EH (cell line): ENCODE measurements at places on chromosomes 5 and 9.
A peak's percentile ranks its signal among the peaks of the same experiment; 100 is the strongest.

DNA sequence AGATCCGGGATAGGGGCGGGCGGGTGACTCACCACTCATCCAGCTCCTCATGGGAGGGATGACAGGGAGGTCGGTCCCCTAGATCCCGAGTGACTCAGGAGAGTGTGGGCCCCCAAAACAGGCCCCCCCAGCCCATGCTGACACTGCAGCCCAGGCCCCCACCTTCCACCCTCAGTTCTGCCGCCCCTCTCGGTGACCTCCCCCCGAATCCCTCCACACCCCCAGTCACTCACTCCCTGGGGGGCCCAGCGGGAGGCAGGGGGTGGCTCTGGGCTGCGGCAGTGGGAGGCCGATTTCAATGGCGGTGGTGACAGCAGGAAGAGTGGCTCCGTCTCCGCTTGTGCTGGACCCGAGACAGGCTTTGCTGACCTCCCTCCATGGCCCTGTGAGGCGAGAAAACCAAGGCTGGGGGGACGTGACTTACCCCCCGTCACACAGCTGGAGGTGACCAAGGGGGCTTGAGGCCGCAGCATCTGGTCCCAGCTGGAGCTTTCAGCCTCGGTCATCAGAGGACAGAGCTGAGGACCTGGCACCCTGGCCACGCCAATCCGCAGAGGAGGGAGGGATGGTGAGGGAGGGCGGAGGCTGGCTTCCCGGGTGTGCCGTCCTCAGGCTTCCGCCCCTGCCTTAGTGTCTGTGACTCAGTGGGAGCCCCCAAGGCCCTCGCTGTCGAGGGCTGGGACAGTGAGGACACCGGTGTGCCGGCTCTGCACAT lies 9.0 kb downstream of the GPSM1 start:
- peak; percentile 63 for DNase-seq

DNA sequence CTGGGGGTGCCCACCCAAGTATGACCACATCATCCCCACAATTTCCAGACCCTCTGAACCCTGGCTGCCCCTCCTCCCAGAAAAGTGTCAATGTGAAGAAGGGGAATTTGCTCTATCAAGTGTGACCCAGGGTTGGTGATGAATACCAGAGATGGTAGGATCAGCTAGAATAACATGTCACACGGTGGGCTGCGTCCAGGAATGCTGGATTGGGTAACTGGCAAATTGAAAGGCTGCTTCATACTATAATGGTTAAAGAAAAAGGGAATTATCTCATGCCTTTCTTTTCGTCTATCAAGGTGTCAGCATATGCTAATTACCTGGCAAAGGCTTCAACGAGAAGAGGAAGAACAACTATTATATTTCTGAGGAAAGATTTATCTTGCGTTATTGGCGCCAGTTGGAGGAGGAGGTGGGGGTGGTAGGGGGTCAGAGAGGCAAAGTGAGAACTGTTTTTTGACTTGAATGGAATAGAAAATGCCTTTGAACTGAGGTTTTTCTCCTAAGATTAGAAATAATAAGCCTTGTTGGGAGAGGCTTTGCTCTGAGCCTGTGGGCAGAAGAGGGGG lies 27.8 kb upstream of the ARAP3 start:
- no peak for DNase-seq

DNA sequence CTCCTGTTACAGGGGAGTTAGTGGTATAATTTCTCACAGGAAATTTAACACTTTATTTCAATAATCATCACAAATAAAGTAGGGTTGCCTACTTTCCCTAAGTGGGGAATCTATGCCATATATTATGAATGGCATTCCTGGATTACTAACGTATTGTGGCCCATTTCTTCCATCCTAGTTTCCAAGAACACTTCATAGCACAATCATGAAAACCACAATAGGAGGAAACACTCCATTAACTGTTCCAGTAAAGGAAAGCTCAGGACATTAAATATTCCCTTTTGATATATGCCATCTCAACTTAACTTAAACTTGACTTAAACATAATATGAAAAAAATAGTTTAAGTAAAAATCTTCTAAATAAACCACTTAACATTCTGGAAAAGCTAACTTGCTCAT lies 2.1 kb downstream of the CPLANE1 start:
- DNase-seq = peak; percentile 6

- no peak for DNase-seq
Observed at GRCh38 chr9:77257275-77257674, 79.9 kb downstream of the VPS13A start.

- DNase-seq = no peak
Observed at GRCh38 chr9:133980864-133981588, 11.1 kb downstream of the VAV2 start.

DNA sequence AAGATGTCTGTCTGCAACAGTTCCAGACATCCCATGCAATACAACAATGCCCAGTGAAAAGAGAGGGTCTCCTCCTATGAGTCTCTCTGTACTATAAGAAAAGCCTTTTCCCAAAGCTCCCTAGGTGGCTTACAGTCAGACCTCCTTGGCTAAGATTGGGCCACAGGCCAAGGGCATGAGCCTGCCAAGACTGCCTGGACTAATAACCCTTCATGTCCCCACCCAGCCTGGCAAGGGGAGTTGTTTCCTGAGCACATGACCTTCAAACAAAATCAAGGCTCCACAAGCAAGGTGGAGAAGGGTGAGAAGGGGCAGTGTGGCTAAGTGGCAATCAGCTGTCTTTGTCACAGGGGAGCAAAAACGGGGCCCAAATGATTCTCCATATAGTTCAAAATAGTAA lies 75.6 kb upstream of the ZSWIM6 start:
- no peak for DNase-seq

DNA sequence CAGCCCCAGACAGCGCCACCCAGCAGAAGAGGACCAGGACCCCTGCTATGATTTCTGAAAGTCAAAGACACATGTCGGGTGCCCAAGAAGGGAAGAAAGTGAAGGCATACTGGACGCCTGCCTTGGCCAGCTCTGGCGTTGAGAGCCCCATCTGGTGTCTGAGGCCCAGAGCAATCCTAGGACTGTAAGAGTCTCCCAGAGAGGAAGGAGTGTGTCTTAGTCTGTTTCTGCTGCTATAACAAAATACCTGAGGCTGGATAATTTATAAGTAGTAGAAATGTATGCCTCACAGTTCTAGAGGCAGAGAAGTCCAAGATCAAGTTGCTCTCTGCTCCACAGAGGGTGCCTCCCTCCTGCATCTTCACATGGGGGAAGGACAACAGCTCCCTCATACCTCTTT lies 10.8 kb downstream of the RASGEF1C start:
- DNase-seq = no peak

DNA sequence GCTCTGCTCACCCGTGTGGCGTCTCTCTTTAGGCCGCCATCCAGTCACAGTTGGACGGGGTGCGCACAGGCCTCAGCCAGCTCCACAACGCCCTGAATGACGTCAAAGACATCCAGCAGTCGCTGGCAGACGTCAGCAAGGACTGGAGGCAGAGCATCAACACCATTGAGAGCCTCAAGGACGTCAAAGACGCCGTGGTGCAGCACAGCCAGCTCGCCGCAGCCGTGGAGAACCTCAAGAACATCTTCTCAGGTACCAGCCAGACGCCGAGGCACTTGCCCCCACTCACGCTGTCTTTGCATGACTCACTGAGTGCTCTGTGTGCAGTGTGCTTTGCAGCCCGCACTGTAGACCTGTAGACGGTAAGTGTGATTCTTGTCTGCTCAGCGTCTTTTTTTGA lies 4.5 kb downstream of the EXOC3 start:
- no peak for DNase-seq

DNA sequence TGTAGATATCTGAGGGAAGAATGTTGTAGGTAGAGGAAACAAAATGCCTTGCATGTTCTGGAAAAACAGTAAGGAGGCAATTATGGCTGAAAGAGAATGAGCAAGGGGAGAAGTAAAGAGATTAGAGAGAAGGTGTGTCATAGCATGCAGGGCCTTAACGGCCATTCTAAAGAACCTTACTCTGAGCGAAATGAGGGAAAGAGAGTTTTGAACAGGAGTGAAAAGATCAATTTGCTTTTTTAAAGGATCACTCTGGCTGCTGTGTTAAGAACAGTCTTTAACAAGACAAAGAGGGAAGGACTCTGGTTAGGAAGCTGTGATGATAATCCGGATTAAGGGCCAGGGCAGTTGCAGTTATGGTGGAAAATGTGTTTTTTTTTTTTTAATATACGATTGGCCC lies 22.6 kb downstream of the PTBP3 start:
- DNase-seq = no peak

DNA sequence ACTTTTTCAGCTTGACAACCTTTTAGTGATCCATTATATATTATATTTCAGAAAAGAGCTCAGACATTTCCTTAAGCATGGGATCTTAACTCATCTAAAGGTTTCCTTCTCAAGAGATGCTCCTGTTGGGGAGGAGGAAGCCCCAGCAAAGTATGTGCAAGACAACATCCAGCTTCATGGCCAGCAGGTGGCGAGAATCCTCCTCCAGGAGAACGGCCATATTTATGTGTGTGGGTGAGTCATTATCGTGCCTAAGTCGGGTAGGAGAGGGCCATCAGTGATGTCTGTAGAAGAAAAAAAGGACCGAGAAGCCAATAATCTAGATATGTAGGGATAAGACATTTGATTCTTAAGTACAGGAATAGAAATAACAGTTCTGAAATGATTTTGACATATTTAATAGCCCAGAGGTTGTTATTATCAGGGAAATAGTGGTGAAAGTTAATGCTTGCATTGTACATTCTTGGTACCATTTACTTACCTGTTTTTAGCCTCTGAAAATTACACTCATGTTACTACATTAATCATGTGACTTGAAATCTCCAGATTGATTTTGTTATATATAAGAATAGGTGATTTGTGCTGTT lies 28.2 kb downstream of the MTRR start:
- DNase-seq = peak; percentile 66

- no peak for DNase-seq
Observed at GRCh38 chr9:16152276-16153101, 599.6 kb downstream of the CCDC171 start.

GRCh38 chr5:74850789-74851425 lies 15.3 kb downstream of the FAM169A start:
- DNase-seq = no peak

DNA sequence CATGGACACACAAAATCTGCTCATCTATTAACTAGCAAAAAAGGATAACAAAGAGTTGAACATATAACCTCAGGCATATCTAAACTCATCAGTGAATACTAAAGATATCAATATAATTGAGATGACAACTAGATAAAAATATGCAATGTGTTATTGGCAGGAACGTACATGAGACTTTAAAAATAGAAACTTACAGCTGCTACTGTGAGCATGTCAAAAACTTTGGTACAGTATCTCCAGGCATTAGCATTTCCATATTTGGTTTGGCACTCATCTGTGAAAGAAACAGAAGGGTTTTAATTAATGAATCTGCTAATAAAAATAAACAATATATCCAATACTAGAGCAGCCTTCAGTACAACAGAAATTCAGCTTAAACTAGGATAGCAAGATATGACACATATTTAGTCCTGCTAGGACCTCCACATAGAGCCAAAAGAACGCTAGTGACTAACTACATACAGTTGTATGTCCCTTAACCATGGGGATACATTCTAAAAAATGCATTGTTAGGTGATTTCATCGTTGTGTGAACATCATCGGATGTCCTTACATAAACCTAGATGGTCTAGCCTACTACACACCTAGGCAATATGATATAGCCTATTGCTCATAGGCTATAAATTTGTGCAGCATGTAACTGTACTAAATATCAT lies 10.5 kb upstream of the SCAI start:
- peak; percentile 33 for DNase-seq

DNA sequence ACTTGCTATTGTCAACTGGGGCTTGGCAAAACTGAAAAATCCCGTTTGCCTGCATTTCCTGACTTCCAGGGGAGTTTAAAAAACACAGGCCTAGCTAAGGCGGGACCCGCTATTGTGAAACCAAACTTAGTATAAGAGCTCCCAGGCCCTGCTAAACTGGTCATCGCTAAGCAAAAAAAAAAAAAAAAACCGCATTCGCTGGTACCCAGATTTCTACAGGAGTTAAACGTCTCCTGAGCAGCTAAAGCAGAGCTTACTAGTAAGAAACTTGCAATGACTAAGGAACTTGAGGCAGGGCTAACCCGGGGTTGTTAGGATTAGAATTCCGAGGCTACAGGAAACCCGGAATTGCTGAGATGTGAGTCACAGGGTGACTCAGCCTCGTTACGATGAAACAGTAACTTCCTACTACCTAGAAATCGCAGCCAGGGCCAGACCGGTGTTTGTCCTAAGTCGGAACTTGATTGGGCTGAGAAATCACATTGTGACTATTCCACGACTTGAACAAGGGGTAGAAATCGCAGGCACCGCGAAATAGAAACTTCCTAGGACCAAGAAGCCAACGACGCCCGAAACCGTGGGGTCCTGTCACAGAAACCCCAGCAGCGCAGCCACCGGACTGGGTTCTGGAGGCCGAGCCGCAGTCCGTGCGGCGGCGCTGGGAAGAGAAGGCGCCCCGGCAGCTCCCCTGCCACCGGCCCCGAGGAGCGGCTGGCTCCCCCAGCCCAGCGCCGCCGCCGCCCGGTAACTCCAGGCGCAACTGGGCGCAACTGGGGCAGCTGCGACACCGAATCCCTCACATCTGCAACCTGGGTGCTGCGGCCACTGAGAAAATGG lies 89.4 kb downstream of the ANXA2R start:
- peak; percentile 100 for DNase-seq

- peak; percentile 27 for DNase-seq
Observed at GRCh38 chr9:109063760-109064159, 50.5 kb upstream of the CTNNAL1 start.

DNA sequence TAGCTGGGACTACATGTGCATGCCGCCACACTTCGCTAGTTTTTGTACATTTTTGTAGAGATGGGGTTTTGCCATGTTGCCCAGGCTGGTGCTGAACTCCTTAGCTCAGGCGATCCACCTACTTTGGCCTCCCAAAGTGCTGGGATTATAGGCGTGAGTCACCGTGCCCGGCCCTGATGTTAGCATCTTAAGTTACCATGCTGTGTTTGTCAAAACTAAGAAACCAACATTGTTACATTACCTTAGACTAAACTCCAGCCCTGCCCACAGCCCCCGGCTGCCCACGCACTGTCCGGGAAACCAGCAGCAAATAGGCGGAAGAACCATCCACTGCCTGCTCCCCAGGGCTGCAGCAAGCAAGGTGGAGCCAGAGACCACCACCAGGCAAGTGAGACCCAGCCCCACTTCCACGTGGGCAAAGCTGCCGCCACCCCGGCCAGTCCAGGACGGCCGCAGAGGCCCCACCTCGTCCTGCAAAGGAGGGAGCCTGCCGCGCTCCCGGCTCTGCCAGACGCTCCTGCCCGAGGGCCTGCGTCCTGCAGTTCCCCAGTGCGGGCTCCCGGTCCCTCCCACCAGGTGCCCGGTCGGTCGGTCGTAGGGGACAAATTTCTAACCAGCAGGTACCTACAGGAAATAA lies 35.7 kb upstream of the TXN start:
- no peak for DNase-seq

GRCh38 chr9:107539427-107540163 lies 50.0 kb upstream of the KLF4 start:
- no peak for DNase-seq

GRCh38 chr5:39202597-39203274 lies 16.6 kb downstream of the FYB1 start:
- DNase-seq = no peak
